ENCODE measurements at places on chromosomes 1 and 21.
A peak's percentile ranks its signal among the peaks of the same experiment; 100 is the strongest.

GRCh38 chr1:211257826-211258225, 1.3 kb upstream of the RCOR3 start:
- no peak for DNase-seq

GRCh38 chr1:82073071-82073470, 272.3 kb downstream of the ADGRL2 start:
- DNase-seq, result no peak

DNA sequence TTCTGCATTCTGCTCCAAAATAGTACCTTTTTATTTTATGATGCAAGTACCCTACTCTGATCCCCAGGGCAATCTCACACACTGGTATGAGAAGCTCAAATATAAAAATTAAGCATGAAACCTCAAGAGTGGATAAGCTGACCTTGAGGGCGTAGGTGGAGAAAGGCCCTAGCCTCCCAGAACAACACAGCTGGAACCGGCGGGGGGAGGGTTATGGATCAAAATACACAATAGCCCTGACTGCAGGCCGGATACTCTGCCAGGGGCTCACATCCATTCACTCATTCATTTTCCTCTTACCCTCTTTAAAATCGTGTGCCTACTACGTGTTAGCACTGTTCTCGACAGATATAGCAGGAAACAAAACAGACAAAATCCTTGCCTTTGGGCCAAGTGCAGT, 32.8 kb upstream of the ECE1 start:
- DNase-seq, result no peak

DNA sequence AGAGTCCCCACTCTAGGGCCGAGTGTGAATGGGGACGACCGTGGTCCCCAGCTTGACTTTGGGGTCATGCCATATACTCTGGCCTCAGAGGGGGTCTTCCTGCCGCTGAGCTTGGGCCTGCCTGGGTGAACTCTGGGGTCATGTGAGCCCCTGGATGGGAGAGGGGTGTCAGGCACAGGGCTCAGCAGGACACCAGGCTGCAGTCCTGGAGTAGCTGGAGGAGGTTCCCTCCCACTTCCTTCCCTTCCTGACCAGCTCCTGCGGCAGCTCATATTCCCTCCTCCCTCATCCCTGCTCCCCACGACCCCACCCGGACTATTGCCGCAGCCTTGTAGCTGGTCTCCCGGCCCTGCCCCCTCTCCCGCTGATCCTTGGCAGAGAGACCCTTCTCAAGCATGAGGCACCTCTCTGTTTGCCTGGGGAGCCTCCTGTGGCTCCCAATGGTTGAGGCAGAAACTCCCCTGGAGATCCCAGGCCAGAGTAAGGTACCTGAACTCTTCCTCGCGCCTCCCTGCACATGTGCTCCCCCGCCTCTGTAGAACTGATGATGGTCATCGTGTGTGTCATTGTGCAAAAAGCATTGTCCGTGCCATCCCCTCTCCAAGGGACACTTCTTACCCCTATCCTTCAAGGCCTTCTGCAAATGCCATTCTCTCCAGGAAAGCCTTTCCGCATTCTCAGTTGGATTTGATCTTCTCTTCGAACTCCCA, 1.8 kb downstream of the TNFRSF1B start:
- no peak for DNase-seq

- no peak for DNase-seq
Observed at GRCh38 chr21:35868005-35868868, 192.1 kb downstream of the SETD4 start.

DNA sequence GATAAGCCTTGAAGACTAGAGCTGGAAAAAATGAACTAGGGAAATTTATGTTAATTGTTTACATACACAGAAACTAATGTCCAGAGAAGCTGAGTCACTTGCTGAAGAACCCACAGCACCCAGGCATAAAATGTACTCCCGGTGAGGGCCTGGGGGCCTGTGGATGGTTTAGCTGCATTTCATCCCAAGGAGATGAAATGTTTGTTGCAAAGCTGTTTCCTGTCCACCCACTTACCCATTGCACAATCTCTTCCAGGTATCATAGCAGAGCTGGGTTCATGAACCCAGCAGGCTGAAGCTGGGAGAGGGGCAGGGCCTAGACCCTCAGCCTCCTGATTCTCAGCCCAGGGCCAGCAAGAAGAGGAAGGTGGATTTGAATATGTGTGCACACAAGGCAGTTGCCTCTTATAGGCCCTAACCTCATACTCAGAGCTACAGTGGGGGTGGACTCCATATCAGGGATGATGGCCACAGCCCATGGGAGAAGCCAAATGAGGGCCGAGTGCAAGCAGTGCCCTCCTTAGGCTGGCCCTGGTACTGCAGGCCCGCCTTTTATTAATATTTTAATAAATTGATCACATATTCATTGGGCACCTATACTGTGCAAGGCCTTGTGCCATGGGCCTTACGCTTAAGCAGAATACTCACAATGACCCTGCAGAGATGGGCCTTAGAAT, 110.8 kb downstream of the LACTBL1 start:
- no peak for DNase-seq

DNA sequence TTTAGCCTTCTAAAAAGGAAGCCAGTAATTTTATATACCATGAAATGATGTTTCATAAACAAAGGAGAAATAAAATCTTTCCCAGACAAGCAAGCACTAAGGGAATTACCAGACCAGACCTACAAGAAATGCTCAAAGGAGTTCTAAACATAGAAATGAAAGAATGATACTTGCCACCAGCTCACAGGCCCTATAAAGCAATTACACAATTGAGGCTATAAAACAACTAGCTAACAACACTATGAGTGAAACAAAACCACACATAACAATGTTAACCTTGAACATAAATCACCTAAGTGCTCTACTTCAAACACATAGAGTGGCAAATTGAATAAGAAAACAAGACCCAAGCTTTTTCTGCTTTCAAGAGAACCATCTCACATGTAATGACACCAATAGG, 123.8 kb downstream of the BARHL2 start:
- no peak for DNase-seq

- DNase-seq, result no peak
Observed at GRCh38 chr21:42040411-42041180, 30.4 kb upstream of the ZBTB21 start.

- DNase-seq, result no peak
Observed at GRCh38 chr1:155982106-155982505, 3.8 kb upstream of the ARHGEF2 start.

DNA sequence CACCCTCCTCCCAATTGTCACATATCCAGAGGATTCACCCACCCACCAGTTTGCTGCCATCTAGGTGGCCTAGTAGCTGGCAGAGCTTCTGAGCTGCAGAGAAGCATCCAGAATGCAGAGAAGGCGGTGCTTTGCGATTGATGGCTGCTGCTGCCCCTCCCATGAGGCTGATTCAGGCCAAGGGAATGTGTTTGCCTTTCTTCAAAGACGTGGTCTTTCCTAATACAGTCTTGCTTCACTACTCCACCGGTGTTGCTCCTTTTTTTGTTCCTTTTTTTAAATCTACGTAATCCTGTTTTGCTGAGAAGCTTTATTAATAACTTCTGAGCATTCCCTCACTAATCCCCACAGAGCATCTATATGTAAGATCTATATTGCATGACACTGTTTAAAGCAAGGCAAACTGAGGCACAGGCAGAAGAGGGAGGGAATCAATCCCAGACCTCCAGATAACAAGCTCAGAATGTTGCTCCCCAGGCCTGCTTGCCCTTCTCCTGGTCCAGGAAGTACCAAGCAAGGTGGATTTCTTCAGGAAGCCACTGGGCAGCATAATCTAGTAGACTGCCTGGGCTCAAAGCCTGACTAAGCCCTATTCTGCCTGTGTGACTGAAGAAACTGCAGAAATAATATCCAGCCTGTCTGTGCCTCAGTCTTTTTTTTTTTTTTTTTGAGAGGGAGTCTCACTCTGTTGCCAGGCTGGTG, 275.5 kb upstream of the FMN2 start:
- no peak for DNase-seq

- no peak for DNase-seq
Observed at GRCh38 chr21:30251781-30252180, 31.0 kb downstream of the KRTAP24-1 start.

- DNase-seq, result no peak
Observed at GRCh38 chr1:198837278-198838021, 198.6 kb downstream of the PTPRC start.

- DNase-seq, result peak; percentile 50
Observed at GRCh38 chr1:94962409-94963265, 35.7 kb upstream of the CNN3 start.

DNA sequence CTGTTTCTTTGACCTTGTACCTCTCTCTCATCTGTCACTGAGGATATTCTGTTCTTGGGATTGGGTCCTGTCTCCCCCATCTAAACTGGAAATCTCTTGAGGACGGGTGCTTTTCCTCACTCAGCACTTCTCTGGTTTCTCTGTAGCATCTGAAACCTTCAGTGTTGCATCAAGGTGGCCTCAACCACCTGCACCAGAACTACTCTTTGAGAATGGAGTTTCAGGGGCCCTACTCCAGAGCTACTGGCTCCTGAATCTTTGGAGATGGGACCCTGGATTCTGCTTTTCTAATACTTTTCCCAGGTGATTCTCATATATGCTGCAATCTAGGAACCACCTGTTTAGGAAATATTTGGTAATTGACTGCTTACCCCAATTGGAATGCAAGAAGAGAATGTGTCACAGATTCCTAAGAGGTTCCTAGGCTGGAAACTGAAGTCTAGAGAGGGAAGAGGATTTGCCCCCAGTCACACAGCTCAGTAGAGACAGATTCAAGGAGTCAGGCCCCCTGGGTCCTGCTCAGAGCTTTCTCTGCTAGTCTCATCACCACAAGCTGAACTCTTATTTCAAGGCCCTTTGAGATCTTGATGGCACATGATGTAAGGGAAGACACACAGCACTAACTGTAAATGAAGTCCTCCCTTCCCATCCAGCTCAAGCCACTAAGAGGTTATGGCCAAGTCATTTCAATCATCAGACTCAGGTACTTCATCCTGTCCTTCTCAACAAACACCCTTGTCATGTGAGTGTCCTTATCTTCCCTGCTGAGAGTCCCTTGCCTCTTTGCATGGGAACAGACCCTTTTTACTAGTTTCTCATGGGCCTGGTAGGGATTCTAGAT, 48.7 kb downstream of the EIF2D start:
- no peak for DNase-seq

DNA sequence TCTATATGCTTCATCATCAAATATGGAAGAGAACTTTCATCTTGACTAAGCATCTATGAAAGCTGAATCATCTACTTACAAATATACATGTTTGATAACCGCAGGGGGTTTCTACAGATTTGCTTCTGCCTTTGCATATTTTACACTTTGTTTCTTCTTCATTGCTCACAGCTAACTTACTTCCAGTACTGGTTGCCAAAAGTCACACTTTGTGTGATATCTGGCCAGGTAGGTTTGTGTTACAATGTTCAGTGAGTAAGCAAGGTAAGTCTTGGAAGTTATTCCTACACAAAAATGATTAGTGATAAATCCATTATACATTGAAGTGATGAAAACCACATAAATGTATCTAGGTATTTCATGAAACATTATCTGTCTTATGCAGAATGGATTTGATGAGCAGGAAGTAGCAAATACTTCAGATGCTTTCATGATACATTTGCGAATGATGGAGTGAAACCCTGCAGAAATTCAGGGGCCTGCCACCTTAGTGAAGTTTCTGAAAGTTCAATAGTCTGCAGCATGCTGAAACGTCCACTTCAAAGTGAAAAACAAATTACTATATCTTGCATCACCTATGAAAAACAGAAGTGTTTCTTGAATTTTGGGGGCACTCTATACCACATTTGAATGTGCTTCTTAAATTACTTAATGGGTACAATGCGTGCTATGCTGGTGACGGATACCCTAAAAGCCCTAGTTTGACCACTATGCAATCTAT, 187.3 kb downstream of the ATP6V1G3 start:
- DNase-seq, result no peak

DNA sequence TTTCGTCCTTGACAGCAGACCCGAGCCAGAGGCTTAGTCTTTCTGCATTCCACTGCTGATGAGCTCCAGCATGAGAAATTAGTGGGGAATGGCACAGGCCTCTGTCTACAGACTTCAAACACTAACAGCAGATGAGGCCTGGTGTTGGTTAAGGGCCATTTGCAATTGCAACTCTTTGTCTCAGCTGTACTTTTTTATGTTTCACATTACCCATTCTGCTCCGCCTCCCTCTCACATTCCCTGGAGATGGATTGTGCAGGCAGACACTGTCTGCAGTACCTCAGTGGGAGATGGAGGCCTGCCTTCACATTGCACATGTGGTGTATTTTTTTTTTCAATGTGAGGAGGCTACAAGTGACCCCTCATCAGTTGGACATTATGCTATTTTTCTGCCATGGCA, 370.2 kb downstream of the DUSP10 start:
- no peak for DNase-seq

DNA sequence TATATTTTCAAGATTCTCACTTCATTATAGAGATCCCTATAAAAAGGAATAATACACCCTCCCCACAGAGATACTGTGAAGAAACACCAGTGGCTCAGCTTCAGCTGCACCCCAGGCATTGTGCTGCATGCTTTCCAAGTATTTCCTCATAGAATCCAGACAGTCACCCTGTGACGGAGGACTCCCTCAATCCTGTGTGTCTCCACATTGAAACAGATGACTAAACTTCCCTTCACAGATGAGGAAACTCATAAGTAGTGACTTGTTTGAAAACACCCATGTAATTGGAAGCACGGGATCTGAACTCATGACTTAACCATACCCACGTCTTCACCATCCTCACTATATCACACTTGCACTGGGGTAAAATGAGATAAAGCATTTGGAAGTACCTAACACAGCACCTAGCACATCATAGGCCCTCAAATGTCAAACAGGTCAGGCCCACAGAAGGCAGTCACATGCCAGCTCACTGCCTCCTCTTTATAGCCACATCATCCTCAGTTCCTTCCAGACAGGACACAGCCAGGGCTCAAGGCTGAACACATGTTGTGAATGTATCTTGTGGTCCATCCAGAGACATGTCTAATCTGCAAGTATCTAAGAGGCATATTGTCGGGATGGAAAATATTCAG, 55.2 kb downstream of the GPR161 start:
- no peak for DNase-seq

Data from liver (tissue), 10 donors.